Activated gamma-delta T cell (primary cell): ENCODE measurements at places on chromosomes 16 and 17.

- DNase-seq = no peak
Observed at GRCh38 chr16:30340621-30341020, 14.5 kb downstream of the CD2BP2 start.

- no peak for DNase-seq
Observed at GRCh38 chr16:86334079-86334635, 176.2 kb upstream of the FOXF1 start.

DNA sequence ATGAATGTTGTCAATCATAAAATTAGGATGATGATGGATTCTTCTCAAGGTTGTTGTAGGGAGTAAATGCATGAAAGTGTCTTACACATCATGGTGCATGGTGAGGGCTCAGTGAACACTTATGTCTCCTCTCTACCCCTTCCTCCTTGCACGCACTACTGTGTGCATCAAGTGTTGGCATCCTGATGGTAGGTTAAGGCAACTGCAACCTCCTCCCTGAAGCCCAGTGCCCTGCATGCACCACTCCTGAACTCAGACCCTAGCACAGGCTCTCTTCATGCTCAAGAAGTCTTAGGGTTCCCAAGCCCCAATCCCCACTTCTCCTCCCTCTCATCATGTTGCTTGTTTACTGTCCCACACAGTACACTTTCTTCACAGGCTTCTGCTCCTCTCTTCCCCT, 105.8 kb upstream of the DNAH9 start:
- DNase-seq = no peak

DNA sequence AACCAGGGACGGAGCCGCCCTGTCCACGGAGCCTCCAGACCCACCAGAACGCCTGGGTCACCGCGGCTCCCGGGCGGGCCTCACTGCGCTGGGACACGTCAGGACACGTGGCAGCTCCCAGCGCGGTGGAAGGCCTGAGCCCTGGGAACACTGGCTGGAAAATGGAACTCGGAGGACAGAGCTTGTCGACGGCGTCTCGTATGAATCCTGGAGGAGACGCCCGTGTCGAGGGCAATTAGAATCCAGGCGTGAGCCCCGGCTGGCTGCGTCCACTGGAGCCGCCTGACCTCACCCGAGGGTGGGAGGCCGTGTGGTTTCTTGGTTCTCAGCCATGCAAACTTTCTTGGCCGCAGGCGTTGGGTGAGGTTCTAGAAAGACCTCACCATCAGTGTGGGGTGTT, 173.9 kb downstream of the LAT start:
- DNase-seq = no peak

- no peak for DNase-seq
Observed at GRCh38 chr17:1541367-1541904, 21.2 kb downstream of the PITPNA start.

GRCh38 chr17:57677858-57678257, 67.2 kb downstream of the CCDC182 start:
- no peak for DNase-seq

- no peak for DNase-seq
Observed at GRCh38 chr16:67648764-67649407, 3.9 kb downstream of the CARMIL2 start.

DNA sequence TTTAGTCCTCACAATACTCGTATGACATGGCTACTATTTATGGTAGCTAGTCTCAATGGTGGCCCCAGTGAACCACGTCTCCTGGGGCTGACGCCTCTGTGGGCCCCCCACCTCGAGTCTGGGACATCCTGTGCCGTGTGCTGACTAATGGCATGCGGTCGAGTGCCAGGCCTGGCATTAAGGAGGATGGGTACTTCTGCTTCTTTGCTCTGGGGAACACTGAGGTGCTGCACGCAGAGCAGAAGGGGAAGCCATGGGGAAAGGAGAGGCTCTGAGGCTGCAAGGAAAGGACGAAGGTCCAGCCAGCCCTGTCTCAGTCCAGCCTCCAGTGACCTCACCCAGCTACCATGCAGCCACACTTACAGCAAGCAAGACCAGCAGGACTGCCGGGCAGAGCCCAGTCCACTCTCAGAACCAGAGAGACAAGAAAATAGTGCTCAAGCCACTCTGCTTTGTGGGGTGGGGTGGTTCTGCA, 5.7 kb upstream of the MPRIP start:
- no peak for DNase-seq

DNA sequence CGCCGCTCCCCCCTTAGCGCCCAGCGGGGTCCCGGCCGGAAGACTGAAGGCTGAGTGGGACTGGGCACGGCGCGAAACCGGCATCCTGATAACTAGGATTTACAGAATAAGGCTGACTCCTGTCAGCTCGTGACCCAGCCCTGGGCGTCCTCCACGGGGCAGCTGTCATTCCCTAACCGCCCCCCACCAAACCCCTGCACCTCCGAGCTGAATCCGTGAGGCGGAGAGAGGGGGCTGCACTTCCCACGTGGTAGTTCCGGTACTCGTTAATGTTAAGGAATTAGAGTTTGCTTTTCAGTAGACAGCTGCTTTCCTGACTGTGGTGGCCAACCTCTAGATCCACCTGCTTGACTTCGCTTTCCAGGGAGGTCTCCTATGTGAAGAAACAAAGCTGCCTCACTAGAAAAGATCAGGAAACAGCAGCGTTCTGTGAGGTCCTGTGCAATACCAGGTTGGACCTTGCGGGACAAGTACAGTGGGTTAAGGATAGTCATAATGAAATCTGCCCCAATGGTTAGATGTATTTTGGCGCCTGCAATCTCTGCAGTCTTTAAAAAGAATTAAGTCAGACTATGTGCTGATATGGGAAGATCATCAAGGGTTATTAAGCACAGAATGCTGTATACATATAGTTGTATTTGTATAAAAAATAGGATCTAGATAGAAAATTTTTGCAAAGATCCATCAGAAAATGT, 1.1 kb upstream of the WBP2 start:
- DNase-seq = no peak

DNA sequence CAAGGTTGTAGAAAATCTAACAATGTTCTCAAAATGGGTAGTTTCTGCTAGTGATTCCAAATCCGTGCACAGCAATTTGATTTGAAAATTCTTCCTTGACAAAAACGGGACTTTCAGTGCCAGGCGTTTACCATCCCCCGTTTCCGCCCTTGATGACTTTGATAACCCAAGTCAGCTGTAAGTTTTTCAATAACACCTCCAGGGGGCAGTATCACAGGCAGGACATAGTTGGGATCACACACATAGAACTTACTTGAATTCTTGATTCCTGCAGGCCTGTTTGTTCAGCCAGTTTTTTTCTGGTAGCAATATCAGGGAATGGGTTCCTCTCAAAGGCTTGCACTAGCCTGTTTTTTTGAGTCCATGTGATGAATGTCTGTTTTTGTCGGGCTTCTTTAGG, 5.6 kb downstream of the DUXB start:
- DNase-seq = no peak

DNA sequence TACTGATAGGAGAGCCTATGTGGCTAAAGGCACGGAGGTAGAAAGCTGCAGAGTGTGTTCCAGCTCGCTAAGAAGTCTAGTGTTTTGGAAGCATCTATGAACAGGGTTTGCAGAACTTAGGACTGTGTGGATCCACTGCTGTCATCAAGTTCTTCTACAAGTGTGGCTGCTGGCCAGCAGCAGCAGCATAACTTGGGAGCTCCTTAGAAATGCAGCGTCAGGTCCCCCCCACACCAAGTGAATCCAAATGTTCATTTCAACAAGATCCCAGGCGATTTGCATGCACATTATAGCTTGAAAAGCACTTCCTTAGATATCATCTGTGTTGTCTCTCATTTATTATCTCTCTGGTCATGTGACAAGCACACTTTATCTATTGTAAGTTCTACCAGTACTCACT, 131.9 kb upstream of the SHISA6 start:
- DNase-seq = no peak

- DNase-seq = no peak
Observed at GRCh38 chr16:64182985-64183384, 938.9 kb downstream of the CDH11 start.

GRCh38 chr17:8118769-8119580, 661 bp upstream of the ALOXE3 start:
- peak; percentile 65 for DNase-seq

- DNase-seq = no peak
Observed at GRCh38 chr17:66496306-66496705, 193.9 kb downstream of the PRKCA start.

- no peak for DNase-seq
Observed at GRCh38 chr17:12021623-12022140, 1.0 kb downstream of the MAP2K4 start.

GRCh38 chr17:55490376-55490775, 20.9 kb downstream of the SMIM36 start:
- DNase-seq = no peak

- DNase-seq = no peak
Observed at GRCh38 chr17:81092518-81093095, 57.7 kb downstream of the BAIAP2 start.

GRCh38 chr17:83171661-83172060, 92.3 kb downstream of the METRNL start:
- DNase-seq = no peak

DNA sequence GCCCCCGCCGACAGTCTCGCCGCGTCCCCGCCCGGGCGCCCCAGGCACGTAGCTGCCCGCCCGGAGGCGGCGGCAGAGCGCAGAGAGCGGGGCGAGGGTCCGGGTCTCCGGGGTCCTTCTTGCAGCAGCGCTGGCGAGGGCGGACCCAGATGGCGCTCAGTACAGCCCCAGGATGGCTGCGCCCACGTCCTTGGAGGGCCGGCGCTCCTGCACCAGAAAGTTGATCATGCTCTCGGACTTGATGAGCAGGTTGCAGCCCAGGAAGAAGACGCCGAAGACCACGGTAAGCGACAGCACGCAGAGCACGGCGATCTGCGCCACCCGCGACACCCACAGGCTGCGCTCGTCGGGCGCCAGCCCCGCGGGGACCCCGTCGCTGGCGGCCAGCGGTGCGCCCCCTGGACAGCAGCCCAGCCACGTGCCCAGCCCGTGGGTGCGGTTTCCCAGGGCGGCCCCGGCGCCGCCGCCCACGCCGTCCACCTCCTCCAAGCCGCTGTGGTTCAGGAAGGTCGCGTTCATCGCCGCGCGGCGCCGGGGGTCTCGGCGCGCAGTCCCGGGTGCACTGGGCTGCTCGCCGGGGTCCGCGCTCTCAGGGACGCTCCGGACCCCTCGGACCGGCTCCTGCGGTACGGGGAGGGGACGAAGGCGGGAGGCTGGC, 435 bp downstream of the RPRML start:
- no peak for DNase-seq

DNA sequence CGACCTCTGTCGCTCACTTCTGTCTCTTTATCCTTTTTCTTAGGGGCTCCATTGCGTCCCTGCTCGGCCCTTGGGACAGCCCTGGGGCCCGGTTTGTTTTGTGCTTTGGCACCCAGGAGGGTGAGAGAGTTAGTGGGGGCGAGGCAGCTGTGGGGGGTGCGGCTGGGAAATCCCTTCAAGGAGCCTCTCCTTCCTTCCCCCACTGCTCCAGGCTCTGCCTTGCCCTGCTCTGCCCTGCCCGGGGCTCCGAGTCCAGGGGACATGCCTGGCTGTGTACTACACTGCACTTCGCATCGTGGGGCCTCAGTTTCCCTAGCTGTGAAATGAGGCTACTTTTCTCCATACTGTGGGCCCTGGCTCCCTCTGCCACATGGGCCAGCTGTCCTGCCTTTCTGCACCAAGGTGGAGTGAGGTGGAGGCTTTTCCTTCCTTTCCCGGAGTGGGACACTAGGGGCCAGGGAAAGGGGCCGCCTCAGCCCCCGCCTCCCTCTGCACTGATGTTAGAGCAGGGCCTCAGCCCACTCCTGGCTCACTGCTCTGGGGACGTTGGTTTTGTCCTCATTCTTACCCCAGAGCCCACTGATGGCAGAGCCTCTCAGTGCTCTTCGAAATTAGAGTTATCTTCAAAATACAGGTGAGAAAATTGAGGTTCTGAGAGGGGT, 980 bp downstream of the LLGL1 start:
- DNase-seq = no peak

- no peak for DNase-seq
Observed at GRCh38 chr16:1543085-1543896, 9.8 kb downstream of the TMEM204 start.

GRCh38 chr17:63623786-63624530, 1.7 kb downstream of the MAP3K3 start:
- DNase-seq = no peak

DNA sequence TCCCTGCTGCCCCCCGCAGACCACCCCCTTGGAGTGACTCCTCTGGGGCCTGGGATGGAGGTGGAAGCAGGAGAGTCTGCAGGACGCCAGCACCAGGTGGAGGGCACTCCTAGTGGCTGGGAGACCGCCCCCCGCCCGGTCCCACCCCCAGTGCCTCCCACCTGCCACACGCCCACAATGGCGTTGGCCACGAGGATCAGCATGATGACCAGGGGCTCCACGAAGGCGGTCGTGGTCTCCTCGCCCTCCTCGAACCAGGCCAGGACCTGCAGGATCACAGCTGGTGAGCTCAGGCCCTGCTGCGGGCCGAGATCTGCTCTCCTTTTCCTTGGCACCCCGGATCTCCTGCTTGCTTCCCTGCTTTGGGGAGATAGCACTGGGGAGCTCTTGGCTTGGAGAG, 12.8 kb downstream of the ATP2A3 start:
- no peak for DNase-seq

- DNase-seq = no peak
Observed at GRCh38 chr17:82489117-82489516, 30.4 kb upstream of the FOXK2 start.

GRCh38 chr16:56964243-56965148, 2.7 kb downstream of the CETP start:
- DNase-seq = peak; percentile 66

DNA sequence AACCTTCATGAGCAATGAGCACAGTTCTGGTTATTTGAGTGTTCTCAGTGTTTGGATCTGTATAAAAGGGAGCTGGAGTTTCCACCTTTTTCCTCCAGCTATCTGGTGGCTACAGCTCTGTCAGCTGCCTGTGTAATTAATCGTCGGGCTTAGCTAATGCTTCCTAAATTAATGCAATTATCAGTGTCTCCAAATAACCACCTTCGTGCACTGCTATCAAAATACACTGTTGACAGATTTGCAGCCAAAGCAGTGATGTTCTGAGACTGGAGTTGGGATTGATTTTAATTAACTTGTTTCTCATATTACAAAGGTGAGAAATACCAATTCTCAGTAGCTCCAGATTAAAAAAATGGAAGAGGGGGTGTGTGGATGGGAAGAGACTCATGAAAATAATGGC, 325.8 kb downstream of the CBLN1 start:
- DNase-seq = no peak

GRCh38 chr17:66308856-66309255, 6.4 kb downstream of the PRKCA start:
- DNase-seq = no peak

DNA sequence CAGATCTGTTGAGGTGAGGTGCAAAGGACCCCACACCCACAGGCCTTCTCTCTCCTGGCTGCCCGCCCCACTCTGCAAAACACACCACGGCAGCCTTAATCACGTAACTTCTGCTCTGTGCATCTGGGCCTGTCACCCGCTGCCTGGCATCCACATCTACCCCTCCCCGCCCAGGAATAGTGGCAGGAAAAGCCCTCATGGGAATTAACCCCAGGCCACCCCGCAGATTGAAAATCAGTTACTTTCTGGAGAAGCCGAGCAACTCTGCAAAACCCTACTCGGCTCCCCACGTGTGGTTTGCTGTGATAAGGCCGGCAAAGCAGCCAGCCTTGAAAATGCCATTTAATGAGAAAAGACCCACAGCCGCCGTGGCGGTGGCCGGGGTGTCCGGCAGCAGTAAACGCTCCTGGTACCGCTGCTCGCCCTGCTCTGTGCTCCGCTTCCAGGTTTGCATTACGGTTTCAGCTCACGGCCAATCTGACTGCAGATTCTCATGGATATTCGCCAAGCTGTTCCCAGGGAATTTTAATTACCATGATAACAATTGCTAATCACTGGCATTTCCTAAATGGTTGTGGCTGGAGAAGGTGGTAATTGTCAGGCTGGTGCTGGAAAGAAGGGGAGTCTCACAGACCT, 78.0 kb upstream of the DOC2B start:
- DNase-seq = no peak
